ENCODE measurements at places on chromosomes 5 and 9.

- DNase-seq = no peak
Measured at GRCh38 chr5:108728566-108729241, 19.0 kb upstream of the FER start.

- DNase-seq = peak; percentile 44
Measured at GRCh38 chr9:125861405-125862058, 114.4 kb downstream of the PBX3 start.

GRCh38 chr5:139061274-139061673 is 136.9 kb downstream of the SIL1 start:
- DNase-seq = peak; percentile 73

GRCh38 chr5:35371951-35372426 is 141.7 kb upstream of the PRLR start:
- no peak for DNase-seq

DNA sequence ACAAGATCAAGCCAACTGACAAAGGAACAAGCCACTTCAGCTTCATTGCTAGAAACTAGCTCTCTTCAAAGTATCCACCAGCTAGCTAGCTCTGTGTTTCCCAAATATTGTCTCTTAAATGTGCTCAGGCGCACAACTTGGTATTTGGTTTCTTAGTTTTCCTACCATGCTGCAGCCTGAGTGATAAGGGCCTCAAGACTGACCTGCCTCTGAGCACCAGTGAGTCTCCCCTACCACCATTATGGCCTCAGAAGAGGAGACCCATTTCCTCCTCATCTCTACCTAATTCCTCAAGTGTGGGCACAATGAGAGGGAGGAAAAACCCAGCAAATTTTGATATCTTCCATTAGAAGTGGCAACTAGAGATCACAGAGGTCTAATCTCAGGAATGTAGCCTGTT is 34.6 kb upstream of the KIF2A start:
- no peak for DNase-seq

DNA sequence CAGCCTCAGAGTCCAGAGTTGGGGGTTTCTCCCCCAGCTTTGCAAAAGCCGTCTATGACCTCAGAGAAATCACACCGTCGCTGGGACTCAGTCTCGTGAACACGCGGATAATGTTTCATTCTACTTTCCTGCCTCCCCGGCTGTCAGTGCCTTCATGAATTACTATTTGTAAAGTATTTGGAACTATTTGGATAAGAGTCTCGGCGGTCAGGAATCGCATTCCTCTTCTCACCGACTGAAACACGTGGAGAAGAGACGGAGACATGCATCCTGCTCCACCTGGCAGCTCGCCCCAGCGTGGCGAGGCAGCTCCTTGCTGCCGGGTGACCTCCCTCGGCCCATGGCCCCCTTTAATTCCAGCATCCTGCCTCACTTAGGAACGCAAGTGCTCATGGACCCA is 23.9 kb downstream of the IRX2 start:
- DNase-seq = no peak

- DNase-seq = no peak
Measured at GRCh38 chr9:129333617-129334104, 155.6 kb upstream of the IER5L start.
